CD4-positive, alpha-beta T cell treated with Interleukin-2 at 100 ng/mL for 4 hours (primary cell): ENCODE measurements at places on chromosomes 12 and 14.
A peak's percentile ranks its signal among the peaks of the same experiment; 100 is the strongest.

- peak; percentile 37 for DNase-seq
These were observed 196.4 kb upstream of the FOXN3 start for GRCh38 chr14:89613260-89614008.

- DNase-seq: no peak
These were observed 290.8 kb downstream of the RPAP3 start for GRCh38 chr12:47415054-47415453.

DNA sequence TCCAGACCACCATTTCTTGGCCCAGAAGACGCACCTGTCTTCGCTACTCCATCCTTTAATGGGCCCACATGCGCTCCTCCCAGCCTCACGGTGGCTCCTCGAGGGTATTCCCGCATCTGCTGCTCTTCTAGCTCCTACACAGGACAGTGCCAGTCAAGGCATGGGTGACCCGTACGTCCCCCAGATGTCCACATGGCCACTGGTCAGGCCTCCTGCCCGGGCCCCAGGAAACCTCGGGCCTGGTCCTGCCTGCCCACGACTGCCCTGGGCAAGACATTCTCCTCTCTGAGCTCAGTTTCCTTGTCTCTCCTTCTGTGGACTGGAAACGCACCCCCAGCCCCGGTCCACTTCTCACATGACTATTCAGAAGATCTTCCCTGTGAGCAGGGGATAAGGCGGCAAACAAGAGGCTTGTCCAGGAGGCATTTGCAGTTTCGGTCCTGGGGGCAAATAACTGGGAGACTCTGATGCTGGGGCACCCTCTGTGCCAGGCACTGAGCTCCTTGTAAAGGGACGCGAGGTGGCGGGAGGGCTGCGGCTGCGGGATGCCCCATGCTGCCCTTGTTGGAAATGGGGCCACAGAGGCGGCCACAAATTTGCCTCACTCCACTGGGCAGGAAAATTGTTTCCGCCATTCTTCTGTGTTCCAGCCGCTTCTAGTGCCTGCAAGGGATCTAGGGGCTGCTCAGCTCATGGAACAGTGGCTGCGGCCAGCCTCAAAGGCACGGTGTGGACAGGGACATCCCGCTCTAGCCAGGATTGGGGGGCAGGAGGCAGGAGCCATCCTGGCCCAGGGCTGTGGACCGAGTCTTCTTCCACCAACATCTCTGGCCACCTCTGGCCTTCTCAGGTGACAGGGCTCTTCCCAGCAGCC, 6.8 kb upstream of the BEGAIN start:
- no peak for DNase-seq

DNA sequence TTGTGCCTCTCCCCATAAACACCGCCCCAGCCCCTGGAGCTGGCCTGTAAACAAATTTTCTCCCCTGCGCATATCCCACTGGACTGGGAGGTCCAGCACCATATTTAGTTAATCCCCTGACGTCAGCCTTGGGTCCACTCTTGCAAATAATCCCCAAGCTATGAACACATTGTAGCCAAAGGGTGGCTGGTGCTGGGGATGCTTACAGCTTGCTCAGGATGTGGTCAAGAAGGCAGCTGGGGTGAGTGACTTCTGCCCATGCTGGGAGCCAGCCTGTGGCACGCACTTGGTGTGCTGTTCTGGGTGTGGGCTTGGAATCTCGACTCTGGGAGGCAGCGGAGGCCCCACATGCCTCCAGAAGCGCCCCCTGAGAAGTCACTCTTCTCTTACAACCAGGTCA, 32.1 kb downstream of the CMKLR1 start:
- no peak for DNase-seq

DNA sequence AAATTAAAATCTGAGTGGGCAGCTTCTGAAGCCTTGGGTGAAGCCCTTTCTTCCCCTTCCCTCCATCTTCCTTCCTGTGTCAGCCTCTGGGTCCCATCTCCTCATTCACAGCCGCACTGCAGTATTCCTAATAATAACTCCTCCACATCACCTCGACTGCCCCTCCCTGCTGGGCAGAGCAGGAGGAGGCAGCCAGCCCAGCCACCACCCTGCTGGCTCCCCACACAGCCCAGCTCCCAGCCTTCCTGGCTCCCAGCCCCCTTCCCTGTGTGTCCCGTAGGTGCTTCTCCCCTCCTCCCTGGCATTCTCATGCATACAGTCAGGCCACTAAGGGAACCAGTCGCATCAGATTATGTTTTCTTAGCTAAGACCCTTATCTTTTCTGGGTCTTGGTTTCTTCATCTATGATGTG, 3.7 kb downstream of the IFFO1 start:
- DNase-seq: no peak

- DNase-seq: no peak
These were observed 8.2 kb upstream of the SMUG1 start for GRCh38 chr12:54197010-54197409.

- no peak for DNase-seq
These were observed 113.1 kb upstream of the TMCC3 start for GRCh38 chr12:94763462-94763861.

DNA sequence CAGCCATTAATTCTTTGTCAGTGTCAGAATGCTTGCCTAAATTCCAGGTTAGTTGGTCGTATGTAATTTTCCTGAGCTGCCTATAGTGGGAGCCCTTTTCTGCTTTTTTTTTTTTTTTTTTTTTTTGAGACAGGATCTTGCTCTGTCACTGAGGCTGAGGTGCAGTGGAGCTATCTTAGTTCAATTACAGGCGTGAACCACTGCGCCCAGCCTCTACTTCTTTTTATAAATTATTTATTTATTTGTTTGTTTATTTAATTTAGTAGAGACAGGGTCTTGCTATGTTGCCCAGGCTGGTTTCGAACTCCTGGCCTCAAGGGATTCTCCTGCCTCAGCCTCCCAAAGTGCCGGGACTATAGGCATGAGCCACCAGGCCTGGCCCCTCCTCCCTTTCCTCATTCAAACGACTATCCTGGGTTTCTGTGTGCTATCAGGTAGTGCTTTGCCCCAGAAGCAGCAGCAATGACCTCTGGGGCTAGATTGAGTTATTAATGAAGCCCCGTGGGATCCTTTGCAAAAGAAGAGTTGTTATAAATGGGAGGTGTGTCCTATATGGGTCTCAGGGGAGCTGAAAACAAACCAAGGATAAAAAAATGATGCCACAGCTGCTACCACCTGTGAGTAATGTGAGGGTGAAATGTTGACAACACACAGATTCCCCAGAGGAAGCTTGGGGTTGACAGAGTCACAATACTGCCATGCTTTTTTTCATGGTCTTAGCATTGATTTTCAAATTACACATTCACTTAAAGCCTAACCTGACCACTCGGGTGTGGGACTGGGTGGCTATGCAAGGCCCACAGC, 34.6 kb upstream of the NFKBIA start:
- DNase-seq: no peak

- no peak for DNase-seq
These were observed 3.2 kb upstream of the ZNF839 start for GRCh38 chr14:102316338-102316742.

DNA sequence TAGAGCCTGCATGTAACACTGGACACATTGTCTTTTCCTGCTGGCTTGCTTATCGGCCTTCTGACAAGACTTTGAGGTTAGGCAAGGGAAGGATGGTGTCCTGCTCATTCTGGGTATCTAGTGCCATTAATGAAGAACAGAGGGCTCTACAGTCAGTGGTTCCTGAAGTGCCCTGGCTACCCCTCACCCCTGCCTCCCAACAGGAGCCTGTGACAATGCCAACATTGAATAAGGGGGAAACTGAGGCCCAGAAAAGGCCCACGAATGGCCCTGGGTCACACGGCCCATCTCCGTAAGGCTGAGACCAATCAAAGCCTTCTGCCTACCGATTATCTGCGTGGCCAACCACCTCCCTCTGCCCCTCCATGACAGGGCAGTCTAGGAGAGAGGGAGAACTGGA, 2.1 kb downstream of the IFI27L2 start:
- DNase-seq: no peak

GRCh38 chr12:63918800-63919300, 74.3 kb downstream of the SRGAP1 start:
- DNase-seq: no peak

GRCh38 chr12:65188179-65188701, 18.9 kb downstream of the LEMD3 start:
- no peak for DNase-seq

DNA sequence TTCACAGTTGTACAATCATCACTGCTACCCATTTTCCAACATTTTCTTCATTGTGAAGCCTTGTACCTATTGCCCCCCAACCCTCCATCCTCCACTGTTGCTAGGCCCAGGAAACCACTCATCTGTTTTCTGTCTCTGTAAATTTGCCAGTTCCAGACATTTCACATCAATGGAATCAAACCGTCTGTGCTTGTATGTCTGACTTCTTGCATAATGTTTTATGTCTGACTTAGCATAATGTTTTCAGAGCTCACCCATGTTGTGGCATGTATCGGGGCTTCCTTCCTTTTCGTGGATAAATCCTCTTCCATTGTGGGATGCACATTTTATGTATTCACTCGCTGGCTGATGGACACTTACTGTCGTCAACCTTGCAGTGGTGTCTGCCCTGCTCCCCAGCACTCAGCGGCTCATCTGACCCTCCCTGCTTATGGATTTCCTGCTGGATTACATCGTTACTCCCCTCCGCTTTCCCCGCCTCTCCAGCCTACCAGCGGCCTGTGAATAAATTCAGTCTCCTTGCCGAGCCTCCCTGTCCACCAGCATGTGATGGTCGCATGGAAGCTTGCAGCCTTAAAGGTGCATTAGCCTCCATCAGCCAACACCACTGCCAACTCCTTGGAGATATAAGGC, 727.6 kb upstream of the TMEM132C start:
- no peak for DNase-seq

- DNase-seq: peak; percentile 79
These were observed 335.1 kb downstream of the DUSP6 start for GRCh38 chr12:89016970-89017778.

GRCh38 chr12:20268771-20269170, 99.6 kb upstream of the PDE3A start:
- DNase-seq: no peak

DNA sequence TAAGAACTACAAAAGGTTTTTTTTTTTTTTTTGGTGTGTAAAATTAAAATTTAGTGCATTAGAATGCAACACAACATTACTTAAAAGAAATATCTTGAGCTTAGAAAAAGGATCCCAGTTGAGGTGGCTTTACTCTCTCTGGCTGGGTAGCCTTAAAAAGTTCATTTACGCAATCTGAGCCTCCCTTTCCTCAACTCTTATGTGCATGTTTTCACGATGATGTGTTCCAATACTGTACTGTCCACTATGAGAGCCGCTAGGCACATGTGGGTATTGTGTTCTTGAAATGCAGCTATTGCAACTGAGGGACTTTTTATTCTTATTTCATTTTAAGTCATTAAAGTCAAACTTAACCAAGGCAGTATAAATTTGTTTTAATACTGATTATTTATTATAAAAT, 460.9 kb upstream of the SYT1 start:
- no peak for DNase-seq

DNA sequence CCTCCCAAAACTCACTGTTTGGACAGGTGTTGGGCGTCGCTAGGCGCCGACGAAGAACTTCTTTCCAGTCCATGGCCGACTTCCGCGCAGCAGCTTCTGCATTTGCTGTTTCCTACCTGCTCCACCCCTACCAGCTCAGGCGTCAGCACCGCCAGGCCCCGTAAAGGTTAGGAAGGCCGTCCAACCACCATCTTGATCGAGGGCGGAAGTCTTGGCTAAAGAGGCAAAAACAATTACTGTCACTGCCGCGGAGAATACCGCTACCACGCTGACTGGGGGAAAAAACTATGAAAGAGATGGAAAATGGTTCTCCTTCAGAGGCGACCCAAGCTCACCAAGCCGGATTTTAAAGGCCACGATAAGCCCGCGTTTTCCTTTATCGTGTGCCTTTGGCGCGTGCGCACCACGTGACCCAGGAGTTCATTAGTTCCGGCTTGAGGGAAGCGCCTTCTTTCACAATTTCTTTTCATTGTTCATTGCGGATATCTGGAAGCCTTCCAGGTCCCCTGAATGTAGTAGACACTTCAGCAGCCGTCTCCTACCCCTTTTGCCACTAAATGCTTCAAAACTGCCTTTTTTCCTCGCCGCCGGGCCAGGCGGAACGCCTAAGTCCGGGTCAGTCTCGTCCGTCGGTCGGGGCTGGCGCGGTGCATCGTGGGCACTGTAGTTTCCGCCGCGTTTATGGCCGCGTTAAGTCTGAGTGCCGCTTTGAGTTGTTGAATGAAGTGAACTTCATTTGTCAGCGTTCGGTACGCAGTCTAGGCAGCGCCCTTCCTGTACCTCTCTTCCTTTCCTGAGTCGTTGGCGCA, at the start of the genes PPP2R3C and PRORP:
TSS of gene PPP2R3C (minus strand) at position 104 of the 809 bp plus-strand sequence. CDS start at position 73, 31 bp downstream.
TSS of gene PRORP (plus strand) at position 666 of the 809 bp plus-strand sequence. CDS start 694 bp downstream, outside the sequence.
- DNase-seq: peak; percentile 93

- no peak for DNase-seq
These were observed 3.4 kb downstream of the CKB start for GRCh38 chr14:103519043-103519836.

- no peak for DNase-seq
These were observed 11.3 kb downstream of the ASB8 start for GRCh38 chr12:48145981-48146380.

GRCh38 chr12:57219205-57219992, 2.8 kb downstream of the NXPH4 start:
- DNase-seq: no peak

- DNase-seq: no peak
These were observed 211.3 kb upstream of the NAV3 start for GRCh38 chr12:77619425-77619824.

DNA sequence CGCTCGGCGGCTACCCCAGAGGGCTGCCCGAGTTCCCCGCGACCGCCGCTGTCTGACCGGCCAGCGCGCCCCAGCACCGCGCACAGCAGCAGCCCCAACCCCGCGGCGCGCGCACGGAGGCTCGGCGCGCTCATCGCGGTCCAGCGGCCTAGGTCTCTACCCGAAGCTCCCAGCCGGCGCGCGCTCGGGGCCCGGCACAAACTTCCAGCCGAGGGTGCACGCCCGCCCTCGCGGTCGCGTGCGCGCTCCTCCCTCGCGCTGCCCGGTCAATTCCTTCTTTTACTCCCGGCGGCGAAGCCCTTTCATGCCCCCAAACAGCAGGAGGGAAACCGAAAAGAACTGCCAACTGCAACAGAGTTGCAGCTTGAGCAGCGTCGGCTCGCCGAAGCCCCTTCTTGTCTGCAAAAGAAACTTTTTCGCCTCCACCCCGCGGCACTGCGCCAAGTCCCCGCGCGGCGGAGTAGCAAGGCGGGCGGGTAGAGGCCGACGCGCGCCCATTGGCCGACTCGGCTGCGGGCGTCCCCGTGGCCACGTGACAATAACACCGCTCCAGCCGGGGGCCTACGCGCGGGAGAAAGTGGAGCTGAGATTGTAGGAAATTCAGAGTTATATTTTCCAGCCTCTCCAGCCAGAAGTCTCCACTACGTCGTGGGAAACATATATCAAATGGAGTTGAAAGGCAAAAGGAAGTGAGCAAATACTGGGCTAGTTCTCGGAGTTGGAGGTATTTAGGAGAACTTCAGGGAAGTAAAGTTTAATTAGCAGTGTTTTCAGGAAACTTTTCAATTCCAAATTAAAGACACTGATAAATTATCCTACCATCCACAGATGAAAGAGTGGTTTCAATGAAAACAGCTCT, at the start of gene LRIG3:
TSS of gene LRIG3 (minus strand) at position 403 of the 859 bp plus-strand sequence. CDS start at position 134, 269 bp downstream.
- DNase-seq: no peak

GRCh38 chr12:39309516-39309915, 133.4 kb downstream of the KIF21A start:
- no peak for DNase-seq
